ENCODE measurements at places on chromosomes 6 and 20.

DNA sequence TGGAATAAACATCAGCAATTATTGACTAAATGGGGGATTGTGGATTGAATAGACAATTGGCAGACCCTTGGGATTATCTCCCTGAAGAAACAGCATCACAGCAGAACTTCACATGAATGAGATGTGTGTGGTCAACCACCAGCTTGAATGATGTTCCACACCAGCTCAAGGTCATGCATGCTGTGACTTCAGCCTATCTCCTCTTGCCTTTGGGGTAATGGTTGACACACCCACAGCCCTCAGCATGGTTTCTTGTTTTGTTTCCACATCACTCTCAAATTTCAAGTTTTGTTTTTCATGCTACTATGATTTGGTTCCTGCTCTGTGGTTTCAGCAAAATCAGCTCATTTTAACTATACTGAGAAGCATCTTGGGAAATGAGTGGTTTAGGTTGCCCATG is 94.3 kb downstream of the PAK5 start:
- DNase-seq, result no peak

DNA sequence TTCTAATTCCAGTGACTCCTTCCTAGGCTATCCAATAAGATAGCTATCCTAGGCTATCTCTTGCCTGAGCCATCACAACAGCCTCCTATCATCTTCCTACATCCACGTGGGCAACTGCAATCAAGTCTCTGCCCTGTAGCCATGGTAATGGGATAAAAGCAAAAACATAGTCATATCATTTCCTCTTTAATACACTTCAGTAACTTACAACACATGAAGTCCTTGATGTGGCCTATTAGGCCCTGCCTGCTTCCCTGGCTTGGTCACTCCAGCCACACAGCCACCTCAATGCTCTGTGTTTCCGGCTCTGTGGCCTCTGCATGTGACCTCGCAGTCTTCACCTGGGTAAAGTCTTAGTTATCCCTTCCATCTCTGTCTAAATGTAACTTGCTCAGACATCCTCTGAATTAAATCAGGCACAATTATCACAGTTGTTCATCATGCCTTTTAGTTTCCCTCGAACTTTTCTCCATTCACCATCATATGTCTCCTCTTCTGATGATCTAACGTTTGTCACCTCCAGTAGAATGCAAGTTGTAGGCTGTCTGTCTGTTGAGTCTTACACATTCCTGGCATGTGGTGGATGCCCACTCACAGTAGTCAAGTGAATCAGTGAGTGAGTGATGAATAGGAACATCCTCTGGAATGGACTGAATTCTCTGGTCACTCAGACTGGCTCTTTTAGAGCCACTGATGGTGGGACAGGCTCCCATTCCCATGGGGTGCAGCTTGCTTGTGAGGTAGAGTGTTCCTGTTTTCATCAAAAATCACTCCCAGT is 229.4 kb downstream of the TBC1D7 start:
- DNase-seq, result no peak

- no peak for DNase-seq
Measured at GRCh38 chr20:58816957-58817651, 33.6 kb downstream of the GNAS-AS1 start.

DNA sequence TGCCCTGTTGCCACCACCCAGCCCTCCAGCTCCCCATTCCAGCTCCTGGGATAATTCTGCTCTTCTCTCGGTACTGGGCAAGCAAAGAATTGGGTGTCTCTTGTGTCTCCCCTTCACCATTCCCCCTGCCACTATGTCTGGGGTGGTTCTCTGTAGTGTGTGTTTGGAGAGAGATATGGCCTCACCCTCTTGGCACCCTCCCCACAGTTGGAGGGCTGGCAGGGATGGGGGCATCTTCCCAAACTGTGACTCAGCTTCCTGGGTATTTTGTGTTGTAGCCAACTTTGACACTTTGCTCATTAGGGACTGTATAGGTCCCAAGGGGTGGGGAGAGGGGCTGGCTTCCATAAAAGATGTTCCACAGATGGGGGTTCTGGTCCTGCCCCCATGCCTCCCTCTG is 1.7 kb downstream of the TNXB start:
- no peak for DNase-seq

DNA sequence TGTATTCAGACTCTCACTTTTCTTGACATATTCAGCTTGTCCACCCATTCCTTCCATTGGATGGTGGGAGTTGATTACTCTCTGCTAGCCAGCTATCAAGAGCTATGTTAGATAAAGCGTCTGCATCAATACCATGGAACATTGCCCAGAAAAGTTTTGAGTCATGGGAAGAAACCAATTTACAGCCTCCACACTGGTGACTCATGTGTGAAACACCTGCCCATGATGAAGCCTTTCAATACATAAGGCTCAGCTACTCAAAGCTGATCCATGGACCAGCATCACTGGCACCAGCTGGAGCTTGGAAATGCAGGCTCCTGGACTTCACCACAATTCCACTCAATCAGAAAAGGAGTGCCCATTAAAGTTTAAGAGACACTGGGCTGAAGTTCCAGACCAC is 16.1 kb downstream of the PLA2G7 start:
- peak; percentile 5 for DNase-seq

- no peak for DNase-seq
Measured at GRCh38 chr6:98498144-98498775, 336.1 kb upstream of the POU3F2 start.

- DNase-seq, result no peak
Measured at GRCh38 chr20:48803176-48804053, 24.4 kb downstream of the PREX1 start.

- no peak for DNase-seq
Measured at GRCh38 chr6:438634-439170, 47.1 kb downstream of the IRF4 start.

GRCh38 chr20:13147071-13147963 is 73.8 kb upstream of the ISM1 start:
- DNase-seq, result no peak

GRCh38 chr6:34836008-34836407 is 44.1 kb downstream of the BLTP3A start:
- DNase-seq, result no peak

GRCh38 chr6:85866370-85866730 is 223.7 kb upstream of the SYNCRIP start:
- no peak for DNase-seq

- DNase-seq, result no peak
Measured at GRCh38 chr20:50996901-50997865, 25.7 kb downstream of the KCNG1 start.

- no peak for DNase-seq
Measured at GRCh38 chr6:37085198-37085597, 79.7 kb downstream of the FGD2 start.

GRCh38 chr20:46512943-46513844 is at the start of gene ZNF334:
ZNF334 (minus strand) TSS chr20:46513559; CDS start chr20:46512102, 1,457 bp downstream.
- peak; percentile 60 for DNase-seq

DNA sequence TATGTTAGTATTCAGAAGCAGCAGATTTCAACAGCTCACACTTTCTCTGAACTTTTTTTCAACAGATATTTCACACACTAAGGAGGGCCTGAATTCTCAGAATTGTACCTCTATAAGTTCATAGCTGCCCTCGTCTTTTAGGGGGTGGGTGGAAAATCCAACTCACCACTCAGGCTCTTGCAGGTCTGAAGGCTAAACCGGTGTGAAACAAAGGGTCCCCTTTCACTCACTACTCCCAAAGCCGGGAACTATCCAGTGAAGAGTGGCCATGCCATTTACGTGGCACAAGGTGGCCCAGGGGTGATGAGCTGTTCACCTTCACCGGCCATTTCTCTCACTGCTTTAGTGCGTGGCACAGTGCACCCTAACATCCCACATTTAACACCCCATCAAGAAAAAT is 24.2 kb downstream of the TBC1D7 start:
- DNase-seq, result no peak

- no peak for DNase-seq
Measured at GRCh38 chr6:154537511-154538325, 27.2 kb upstream of the CNKSR3 start.

All from stimulated activated CD4-positive, alpha-beta T cell treated with anti-CD3 and anti-CD28 coated beads, Interleukin-1b, Interleukin-23, amount 100 ng/mL, for 48 hours (primary cell).